ENCODE measurements at places on chromosomes 12 and 14.

- DNase-seq = no peak
These were observed 1.1 kb downstream of the ANO6 start for GRCh38 chr12:45216983-45217485.

- DNase-seq = no peak
These were observed 119.3 kb upstream of the FSCB start for GRCh38 chr14:44626423-44626822.

DNA sequence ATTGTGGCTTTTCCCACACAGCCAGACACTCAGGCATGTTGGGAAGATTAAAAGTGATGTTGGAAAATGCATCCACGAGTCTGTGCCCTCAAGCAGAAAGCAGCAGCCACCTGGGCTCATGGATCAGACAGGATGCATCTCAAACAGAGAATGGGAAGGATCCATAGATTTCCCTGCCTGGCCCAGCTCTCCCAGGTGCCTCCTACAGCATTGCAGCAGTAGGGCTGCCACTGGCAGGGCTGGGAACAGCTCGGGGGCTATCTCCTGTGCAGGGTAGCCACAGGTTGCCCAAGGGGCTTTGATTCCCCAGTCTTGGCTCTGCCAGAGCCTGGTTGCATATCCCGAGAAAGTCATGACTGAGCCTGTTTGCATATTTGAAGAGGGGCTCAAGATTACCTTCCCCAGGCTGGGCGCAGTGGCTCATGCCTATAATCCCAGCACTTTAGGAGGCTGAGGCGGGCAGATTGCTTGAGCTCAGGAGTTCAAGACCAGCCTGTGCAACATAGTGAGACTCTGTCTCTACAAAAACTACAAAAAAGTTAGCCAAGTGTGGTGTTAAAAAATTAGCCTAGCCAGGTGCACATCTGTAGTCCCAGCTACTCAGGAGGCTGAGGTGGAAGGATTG, 19.5 kb downstream of the C14orf132 start:
- DNase-seq = no peak

- no peak for DNase-seq
These were observed 145.0 kb downstream of the WIF1 start for GRCh38 chr12:64976131-64976530.

- DNase-seq = no peak
These were observed 187.3 kb downstream of the CAND1 start for GRCh38 chr12:67456431-67456901.

- no peak for DNase-seq
These were observed 211.0 kb upstream of the NUDT4 start for GRCh38 chr12:93166541-93167307.

GRCh38 chr12:112309797-112310196, 72.4 kb downstream of the HECTD4 start:
- no peak for DNase-seq

DNA sequence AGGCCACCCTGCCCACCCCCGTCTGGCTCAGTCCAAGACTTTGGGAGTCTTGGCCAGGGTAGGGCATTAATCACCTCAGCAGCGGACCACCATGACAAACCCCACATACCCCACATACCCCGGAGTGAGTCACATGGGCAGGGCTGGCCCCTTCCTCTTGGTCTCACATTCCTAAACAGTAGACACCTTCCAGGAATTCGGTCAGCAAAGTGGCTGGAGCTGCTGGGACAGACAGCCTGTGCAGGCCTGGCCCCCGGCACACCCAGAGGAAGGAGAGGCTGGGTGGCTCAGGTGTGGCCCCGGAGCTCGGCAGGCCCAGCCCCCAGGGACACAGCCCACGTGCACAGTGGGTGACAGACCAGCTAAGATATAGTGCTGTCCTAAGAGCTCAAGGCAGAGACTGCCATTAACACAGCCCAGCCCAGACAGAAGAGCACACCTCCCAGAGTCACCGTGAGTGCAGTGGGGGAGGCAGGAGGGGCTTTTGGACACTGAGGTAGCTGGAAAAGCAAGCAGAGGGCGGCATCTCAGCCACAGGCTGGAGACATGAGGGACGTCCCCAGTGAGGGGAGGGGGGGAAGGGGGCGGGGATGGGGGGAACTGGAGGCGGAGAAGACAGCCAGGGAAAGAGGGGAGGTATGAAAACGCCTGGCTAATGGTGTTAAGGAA, 24.0 kb downstream of the CCDC85C start:
- DNase-seq = no peak

DNA sequence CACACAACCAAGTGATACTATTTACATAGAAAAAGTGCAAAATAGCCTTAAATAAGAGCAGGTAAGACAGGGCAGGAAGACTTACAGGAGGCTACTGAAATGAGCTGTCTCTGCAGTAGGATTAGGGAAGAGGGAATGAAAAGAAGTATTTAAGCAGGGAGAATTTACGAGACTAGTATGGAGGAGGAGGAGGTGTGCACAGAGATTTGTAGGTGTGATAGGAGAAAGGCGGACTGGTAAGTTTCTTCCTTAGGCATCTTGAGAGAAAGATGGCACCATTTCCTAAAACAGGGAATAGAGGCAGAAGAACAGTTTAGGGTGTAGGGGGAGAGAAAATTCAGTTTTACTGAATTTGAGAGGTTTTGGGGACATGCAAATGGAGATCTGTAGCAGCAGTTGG, 25.7 kb downstream of the DIP2B start:
- DNase-seq = no peak

DNA sequence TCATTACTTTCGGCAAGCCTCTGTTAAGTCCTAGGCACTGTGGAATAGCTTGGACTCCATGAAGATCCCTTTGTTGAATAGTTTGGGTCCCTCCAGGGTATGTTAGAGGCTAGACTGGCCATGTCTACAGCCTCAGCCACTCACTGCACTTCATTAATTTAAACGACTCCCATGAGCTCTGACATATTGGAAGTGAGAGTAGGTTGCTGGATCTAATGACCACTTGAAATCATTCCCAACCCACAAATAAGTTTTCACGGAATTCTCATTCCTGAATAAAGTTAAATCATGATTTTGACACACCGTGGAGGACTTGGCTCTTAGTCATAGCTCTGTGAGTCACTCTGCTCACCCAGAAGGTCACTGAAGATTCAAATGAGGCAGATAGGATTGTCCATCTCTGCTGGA, 21.4 kb upstream of the APPL2 start:
- no peak for DNase-seq

- no peak for DNase-seq
These were observed 178.6 kb downstream of the KSR2 start for GRCh38 chr12:117790198-117790597.

- no peak for DNase-seq
These were observed 2.2 kb upstream of the RPAP3 start for GRCh38 chr12:47707905-47708543.

DNA sequence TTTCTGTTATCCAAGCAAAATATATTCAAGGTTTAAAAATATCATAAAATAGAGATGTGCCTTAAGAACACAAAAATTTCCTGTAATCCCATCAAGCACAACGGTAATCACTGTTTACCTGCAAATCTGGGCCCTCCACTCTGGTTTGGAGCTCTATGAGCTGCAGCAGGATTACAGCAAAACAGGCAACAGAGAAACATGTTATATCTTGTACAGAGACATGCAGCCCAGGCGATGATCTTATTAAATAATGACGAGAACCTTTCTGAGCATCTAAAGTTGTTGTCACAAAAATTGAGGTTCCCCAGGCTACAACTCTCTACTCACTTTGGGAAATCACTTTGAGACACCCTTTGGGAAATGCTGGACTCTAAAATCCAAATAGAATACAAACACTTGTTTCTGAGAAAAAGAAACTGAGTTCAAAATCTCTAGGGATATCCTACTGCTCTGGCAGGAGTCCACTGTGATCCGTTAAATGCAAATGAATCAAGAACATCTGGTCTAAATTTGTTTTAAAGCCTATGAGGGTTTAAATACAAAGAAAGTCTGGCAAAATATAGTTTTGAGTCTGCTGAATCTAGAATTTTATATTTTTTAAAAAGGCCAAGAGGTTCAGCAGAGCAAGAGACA, 36.3 kb downstream of the STON2 start:
- DNase-seq = no peak

DNA sequence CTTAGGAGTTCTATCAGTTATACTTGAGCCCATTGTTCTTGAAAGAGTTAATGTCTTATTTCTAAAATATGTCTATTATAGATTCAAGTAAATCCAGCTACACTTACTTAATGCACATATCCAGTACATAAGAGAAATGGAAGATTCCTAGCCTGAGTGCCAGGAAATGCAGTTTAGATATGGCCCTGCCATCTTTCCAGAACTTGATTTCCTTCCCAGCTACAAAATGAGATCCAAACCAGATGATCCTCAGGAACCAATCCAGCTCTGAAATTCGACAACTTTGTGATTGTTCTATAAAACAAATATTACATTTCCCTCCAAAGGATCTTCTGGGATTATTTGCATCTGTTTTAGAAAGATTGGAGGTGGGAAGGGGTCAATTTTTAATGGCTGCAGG, 317.3 kb upstream of the GARIN6 start:
- no peak for DNase-seq

- no peak for DNase-seq
These were observed 163.0 kb upstream of the FRMD6 start for GRCh38 chr14:51488569-51489220.

GRCh38 chr12:55831447-55831815, 2.0 kb upstream of the DNAJC14 start:
- no peak for DNase-seq

- no peak for DNase-seq
These were observed 9.3 kb downstream of the PGAM5 start for GRCh38 chr12:132719954-132720324.

- no peak for DNase-seq
These were observed 7.1 kb downstream of the ZFP36L1 start for GRCh38 chr14:68785534-68786490.

DNA sequence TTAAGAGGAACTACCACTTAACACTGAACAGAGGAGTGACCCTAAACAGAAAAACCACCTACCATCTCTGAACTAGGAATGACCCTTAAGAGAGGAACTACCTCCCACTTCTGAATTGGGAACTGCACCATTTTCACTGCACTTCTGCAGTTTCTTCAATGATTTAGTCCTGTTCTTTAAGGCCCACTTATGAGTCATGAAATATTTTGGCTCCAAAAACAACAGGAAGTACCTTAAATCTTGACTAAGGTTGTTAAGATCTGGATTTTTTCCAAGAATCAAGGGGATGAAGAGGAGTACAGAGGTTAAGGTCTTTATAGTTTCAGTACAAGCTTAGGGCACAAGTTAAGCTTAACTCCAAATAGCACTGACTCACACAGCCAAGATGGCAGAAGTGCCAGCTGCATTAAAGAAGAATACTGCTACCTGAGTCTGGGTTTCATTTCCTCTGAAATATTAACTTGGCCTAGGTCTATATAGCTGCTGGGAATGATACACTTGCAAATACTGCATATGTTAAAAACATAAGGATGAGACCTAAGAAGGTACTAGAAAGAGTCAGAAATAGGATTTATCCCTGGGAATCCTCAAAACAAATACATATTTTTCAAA, 4.2 kb downstream of the NPC2 start:
- no peak for DNase-seq

DNA sequence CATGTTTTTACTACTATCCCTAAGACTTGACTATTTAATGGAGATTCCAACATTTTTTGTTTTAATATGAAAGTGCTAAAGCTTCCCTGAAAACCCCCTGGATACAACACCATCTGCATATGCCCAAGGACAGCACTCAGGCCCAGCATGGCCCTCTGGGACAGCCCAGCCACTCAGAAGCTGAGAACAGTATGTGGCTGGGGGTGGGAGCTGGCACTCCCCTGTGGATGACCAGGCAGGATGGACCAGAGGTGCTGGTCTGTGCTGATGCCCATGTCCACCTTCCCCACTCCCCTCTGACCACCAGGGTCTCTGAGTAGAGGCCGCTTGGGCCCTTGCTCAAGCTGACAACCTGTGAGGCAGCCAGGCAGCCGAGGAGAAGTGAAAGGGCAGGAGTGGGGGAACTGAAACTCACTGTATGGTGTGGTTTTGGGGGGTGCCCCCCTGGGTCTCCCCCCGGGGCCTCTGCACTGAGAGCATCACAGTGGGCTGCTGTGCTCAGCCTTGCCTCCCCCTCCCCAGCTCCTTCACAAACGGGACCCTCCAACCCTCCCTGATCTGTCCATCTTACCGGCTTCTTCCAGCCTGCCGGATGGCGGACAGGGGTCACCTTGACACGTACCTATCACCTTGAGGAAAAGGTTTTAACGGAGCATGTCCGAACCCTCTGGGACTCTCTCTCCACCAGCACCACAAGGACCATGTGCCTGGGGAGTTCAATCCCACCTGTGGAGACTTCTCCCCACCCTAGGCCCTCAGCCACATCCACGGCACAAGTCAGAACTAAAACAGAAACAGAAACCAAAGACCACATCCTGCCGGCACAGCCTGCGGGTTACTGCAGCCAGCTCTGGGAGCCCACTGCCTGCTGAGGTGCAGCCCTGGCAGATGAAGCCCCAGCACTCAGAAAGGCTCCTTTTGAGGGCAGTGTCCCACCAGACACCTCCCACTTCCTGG, at the start of gene TMEM229B:
TMEM229B (minus strand) TSS at position 785 of the 957 bp plus-strand sequence. CDS start 14,798 bp downstream, outside the sequence.
- DNase-seq = peak; percentile 31

DNA sequence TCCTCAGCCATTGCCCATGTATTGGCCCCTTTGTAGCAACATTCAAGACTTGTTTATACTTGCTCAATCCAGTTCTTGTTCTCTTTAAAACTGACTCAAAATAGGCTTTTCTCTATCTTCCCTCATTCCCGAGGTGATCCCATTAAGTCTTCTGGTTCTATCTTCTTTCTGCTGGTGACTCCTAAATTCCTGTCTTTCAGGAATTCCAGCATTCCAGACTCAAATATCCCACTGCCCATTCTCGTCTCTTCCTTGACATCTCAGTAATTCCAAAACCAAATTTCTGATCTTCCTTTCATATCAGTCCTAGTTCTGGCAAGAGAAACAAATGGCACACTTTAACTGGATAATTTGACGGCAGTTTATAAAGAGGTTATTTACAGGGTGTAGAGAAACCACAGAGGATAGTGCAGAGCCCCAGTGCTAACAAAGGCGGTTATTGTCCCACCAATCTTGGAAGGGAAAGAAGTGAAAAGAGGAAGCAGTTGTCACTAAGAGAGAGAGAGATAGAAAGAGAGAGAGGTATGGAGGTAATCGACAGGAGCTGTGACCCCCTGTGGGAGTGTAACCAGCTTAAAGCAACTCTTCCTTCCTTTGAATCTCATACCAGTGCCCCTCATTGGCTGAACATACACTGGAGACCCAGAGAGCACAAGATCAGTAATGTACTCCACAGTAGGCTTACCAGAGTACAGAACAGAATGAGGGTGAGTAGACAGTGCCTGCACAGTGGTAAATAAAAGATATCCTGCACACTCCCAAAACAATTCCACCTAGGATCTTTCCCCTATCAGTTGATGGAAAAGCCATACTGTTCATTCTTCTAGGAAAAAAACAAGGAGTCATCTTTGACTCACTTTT, 177.6 kb upstream of the LMNTD1 start:
- DNase-seq = no peak

DNA sequence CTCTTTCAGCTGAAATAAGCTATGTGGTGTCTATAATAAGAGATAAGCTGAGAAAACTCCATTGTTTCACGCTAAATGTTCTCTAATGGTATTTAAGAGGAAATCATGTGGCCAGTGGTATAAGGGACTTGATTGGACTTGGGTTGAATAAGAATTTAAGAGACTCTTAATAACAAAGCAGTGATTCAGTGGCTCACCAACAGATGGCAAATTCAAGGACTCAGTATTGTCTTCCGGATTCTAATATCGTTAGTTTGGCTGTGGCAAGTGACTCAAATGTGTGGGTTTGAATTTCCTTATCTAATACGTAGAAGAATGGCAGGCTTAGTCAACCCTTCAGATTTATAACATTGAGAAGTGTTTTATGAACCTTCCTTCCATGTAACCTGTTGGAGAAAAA, 49.1 kb upstream of the KCNH3 start:
- DNase-seq = no peak

All from stimulated activated CD4-positive, alpha-beta T cell treated with anti-CD3 and anti-CD28 coated beads, Interleukin-15, amount 100 ng/mL, for 1 hour (primary cell).